Ascending aorta (tissue), 2 donors: ENCODE measurements at places on chromosomes 7 and 10.

DNA sequence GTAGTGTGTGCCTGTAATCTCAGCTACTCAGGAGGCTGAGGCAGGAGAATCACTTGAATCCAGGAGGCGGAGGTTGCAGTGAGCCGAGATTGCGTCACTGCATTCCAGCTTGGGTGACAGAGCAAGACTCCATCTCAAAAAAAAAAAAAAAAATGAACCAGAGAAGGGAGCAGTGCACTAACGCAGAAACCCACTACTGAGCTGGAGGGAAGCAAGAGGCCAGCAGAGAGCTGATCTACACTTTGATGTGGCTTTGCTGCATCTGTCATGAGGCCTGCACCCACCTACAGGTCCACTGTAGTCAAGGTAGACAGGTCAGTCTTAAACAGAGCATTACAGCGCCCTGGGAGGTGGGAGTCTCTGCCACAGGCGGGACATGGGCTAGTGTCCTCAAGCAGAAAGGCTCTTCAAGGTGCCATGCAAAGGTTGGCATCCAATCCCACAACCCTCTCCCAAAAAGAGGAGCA lies 30.0 kb downstream of the MAT1A start:
- DNase-seq: no peak

DNA sequence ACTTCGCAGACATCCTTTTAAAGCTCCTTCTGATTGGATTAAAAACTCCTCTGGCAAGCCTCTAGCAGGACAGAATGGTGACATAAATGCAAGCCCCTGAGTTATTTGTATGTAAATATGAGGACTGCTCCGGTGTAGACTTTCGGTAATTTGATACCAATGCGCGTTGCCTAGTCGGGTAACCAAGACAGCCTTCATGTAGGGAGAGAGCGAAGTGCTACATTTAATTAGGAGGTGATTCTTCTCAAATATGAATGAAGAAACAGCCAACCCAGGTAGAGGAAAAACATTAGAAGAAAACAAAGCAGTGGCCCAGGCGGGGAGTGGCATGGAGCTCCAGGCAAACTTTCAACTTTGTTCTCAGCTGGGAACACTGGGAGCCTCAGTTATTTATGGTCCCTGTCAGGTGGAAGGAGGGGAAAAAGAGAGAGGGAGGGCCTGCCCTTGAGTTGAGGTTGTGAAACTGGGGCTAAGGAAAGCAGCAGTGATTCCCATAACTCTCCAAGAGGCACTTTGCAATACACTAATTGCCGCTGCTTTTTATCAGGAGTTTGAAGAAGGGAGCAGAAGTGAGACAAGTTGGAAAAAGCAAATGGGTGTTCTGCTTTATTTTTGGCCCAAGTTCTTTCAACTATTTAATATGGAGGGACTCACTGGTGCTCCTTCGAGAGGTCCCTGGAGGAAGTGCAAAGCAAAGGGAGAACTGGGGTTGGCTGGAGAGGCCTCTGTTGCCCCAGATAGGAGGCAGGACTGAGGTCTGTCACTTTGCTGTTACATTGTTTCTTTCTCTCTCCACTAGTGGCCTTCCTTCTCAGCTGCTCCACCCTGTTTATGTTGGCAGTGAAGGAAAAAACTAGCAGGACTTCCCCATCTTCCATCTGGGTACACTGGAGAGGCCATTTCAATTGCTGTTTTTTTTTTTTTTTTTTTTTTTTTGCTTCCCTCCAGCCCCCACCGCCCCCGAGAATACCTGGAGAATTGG lies 234.6 kb upstream of the CCDC6 start:
- no peak for DNase-seq

- DNase-seq: no peak
Measured at GRCh38 chr7:130020434-130020833, 30.7 kb downstream of the ZC3HC1 start.

- no peak for DNase-seq
Measured at GRCh38 chr7:6448943-6449543, 1.3 kb upstream of the DAGLB start.

DNA sequence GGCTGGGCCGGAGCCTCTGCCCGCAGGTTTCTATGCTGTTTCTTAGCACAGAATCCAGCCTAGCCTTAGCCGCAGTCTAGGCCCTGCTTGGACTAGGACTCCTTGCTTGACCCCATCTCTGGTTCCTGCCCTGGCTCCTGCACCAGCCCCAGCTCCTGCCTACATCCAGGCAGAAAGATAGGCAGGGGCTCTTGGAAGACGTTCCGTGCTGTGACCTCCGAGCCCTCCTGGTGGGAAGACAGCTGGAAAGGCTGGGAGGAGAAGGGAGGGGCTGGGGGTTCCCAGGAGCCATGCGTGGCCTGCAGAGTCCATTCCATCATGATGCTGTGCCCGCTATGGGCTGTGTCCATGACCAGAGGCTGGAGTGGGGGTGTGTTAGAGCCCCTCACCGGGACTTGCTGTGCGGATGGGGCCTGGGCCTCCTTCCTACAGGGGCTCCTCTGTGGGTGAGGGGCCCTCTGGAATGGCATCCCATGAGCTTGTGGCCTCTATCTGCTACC lies 26.2 kb downstream of the RAMP3 start:
- no peak for DNase-seq

- DNase-seq: no peak
Measured at GRCh38 chr10:6119962-6120361, 31.1 kb downstream of the RBM17 start.

DNA sequence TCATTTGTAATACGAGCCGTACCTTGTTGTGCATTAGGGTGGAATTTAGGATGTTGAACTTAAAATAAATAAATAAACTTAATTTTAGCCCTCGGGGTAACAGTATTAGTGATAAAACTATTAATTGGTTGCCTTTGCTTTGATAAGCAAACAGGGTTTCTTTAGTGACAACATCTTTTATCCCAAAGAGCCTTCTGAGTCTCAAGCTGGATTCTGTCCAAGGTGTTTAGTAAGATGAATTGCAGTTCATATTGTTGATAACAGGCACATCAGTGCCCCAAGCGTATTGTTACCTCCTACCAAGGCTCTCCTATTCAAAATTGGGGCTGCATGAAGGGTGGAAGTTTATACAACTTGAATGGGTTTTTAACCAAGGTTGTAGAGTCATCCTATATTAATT lies 144.4 kb upstream of the CELF2 start:
- no peak for DNase-seq

DNA sequence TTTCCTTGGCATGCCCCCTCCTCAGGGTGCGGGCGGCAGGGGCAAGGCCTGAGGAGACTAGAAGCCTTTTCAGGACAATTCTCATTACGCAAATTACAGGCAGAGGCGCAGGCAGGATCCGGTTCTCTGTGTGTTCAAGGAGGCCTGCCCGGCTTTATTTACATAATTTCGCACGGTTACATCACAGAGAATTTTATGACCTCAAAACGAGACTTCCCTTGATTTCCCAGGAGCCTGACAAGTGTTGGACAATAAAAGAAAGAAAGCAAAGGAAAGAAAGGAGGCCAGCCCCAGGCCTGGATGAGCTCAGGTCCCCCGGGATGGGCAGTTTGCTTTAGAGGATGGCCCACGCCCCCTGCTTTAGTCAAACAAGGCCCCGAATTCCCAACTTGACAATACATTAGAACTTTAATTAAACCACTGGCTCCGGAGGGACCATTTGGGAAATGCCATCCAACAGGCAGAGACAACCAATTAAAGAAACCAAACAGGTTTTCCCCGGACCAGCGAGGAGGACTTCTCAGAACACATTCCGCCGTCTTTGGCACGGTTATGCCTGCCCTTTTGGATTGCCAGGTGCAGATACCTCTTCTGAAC lies 2.9 kb downstream of the MNX1 start:
- no peak for DNase-seq

- no peak for DNase-seq
Measured at GRCh38 chr7:144036302-144036885, 12.4 kb upstream of the OR2A5 start.

GRCh38 chr7:155807065-155807671 lies 5.1 kb downstream of the SHH start:
- DNase-seq: no peak

DNA sequence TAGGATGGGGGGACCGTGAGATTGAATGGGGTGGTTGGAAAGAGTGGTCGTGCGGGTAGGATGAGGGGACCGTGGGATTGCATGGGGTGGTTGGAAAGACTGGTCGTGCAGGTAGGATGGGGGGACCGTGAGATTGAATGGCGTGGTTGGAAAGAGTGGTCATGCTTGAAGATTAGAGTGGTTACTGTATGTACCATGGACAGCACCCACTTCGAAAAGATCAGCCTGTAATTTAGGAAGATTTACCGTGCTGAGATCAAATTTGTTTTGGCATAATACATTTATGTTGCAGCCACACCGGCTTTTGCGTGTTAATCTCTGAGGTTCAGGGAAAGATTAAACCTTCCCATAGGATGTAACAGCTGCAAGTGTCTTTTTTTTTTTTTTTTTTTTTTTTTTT lies 495.2 kb upstream of the ADARB2 start:
- DNase-seq: no peak

GRCh38 chr7:128247640-128248194 lies 6.6 kb downstream of the LEP start:
- no peak for DNase-seq

- DNase-seq: no peak
Measured at GRCh38 chr7:20835111-20835750, 48.5 kb upstream of the SP8 start.

- no peak for DNase-seq
Measured at GRCh38 chr7:147980826-147981813, 609.4 kb upstream of the C7orf33 start.

DNA sequence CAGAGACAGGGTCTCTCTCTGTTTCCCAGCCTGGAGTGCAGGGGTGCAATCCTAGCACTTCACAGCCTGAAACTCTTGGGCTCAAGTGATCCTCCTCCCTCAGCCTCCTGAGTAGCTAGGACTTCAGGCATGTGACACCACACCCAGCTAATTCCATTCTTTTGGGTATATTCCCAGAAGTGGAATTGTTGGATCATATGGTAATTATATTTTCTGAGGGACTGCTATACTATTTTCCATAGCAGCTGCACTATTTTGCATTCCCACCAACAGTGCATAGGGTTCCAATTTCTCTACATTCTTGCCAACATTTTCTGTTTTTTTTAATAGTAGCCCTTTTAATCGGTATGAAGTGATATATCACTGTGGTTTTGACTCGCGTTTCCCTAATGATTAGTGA lies 30.0 kb upstream of the RAB11FIP2 start:
- no peak for DNase-seq

GRCh38 chr7:101618207-101618839 lies 10.8 kb downstream of the MYL10 start:
- DNase-seq: no peak

- no peak for DNase-seq
Measured at GRCh38 chr10:227014-227413, 91.8 kb downstream of the ZMYND11 start.

GRCh38 chr7:4181446-4181845 lies 500.6 kb upstream of the FOXK1 start:
- DNase-seq: no peak

DNA sequence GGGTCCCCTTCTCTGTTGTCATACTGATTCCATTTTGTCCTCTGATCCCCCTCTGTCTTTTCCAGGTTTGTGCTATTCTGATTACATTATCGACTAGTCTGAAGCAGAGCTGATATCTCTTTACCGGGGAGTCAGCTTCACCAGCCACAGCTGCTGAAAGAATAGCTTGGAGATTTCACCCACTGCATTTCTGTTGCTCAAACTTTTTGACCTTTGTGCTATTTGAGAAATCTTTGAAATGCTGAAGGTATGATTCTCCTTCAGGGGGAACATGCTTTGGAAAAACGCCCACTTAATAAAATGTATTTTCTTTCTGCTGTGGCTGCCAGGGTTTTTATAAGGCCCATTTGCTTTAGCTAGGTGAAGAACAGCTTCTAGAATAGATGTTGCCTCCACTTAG lies 197.8 kb upstream of the TCF7L2 start:
- no peak for DNase-seq

GRCh38 chr10:91887272-91888076 lies 21.8 kb downstream of the FGFBP3 start:
- DNase-seq: peak; percentile 73

GRCh38 chr7:2660359-2661095 lies 27.5 kb upstream of the AMZ1 start:
- no peak for DNase-seq

GRCh38 chr7:128116740-128117139 lies 85.5 kb upstream of the LRRC4 start:
- DNase-seq: no peak

DNA sequence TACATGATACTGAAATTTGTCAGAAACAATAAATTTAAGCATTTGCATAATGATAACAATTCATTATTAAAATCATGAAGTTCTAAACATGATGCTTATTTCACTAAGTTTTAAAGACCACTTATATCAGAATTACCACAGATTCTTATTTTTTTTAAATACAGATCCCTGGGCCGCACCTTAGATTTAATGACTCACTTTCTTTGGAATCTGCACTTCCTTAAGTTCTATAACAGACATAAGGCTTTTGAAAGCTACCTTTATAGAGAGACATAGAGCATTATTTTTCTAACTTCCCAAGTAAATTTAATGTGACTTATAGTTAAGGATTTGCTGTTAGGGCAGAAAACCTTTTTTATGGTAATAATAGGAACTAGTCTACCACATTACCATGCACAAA lies 214.9 kb downstream of the IPMK start:
- DNase-seq: no peak

GRCh38 chr10:89648074-89648473 lies 3.0 kb upstream of the PANK1 start:
- DNase-seq: no peak

GRCh38 chr10:124686707-124687376 lies 57.3 kb downstream of the FAM53B start:
- no peak for DNase-seq

DNA sequence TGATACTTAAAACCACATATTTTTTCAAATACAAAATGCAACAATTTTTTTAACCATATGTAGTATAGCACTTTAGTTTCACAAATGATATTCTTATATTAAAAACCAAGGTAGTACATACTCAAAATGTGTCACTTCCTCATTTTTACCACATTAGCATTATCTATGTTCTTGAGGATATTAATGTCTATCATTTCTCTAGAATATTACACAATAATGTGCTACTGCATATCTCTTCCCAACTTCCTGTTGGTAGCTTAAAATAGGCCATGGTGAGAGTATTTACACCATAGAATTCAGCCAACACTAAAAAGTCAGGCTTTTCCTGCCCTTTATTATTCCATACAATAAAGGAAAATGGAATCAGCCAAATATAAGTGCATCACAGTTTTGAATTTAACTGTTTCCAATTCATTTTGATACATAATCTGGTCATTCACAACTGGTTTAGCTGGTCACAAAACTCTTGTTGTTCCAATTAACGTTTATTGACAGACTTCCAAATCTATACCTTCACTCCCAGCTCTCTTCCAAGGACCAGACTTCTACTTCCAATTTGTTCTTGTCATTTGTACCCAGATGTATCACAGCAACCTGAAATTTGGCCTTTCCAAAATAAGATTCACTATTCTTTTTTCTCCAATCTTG lies 20.0 kb upstream of the LRRC17 start:
- DNase-seq: no peak
